Transverse colon (tissue), 4 donors: ENCODE measurements at places on chromosomes 1 and 21. TPM values are rescaled to one million over a fixed set of nuclear protein-coding genes. Genes with fewer than 3 reads are reported as not detected.

GRCh38 chr1:56060906-56061305 lies 518.5 kb downstream of the PLPP3 start:
- DNase-seq = peak; percentile 12

DNA sequence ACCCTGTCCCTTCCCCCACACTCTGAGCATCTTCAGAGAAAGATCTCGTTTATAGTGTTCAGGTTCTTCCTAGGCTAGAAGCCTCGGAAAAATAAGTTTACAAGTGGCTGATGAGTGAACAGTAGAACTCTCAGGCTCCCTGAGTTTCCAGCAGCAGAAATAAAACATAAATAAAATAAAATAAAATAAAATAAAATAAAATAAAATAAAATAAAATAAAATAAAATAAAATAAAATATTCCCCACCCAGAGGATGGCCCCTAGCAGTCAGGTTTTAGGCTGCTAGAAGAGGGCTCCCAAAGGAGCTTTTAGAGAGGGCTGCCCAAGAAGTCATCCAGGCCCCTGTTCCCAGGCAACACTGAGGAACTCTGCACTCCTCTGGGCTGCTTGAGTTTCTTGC lies 55.1 kb downstream of the KCNC4 start:
- DNase-seq = no peak

- DNase-seq = no peak
These were observed 64.0 kb downstream of the CHD5 start for GRCh38 chr1:6116137-6116536.

Gene FYB2
- total RNA-seq = 7.1 TPM
